Stimulated activated CD8-positive, alpha-beta memory T cell treated with anti-CD3 and anti-CD28 coated beads, Interleukin-15, amount 100 ng/mL, for 24 hours (primary cell): ENCODE measurements at places on chromosomes 12 and 14.

GRCh38 chr14:104800771-104801519 lies at the start of gene ZBTB42:
Gene ZBTB42 (plus strand): TSS chr14:104801101. CDS start chr14:104801198, 97 bp downstream.
- no peak for DNase-seq

DNA sequence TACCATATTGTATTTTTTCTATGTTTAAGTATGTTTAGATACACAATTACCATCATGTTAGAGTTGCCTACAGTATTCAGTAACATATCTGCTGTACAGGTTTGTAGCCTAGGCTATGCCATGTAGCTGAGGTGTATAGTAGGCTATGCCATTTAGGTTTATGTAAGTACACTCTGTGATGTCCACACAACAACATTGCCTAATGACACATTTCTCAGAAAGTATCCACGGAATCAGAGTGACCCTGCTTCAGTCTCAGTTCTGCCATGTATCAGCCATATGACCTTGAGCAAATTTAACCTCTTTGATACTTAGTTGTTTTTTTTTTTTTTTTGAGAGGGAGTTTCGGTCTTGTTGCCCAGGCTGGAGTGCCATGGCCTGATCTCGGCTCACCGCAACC lies 12.7 kb downstream of the SUSD6 start:
- DNase-seq = no peak

GRCh38 chr14:81727218-81727617 lies 193.6 kb upstream of the SEL1L start:
- DNase-seq = no peak

DNA sequence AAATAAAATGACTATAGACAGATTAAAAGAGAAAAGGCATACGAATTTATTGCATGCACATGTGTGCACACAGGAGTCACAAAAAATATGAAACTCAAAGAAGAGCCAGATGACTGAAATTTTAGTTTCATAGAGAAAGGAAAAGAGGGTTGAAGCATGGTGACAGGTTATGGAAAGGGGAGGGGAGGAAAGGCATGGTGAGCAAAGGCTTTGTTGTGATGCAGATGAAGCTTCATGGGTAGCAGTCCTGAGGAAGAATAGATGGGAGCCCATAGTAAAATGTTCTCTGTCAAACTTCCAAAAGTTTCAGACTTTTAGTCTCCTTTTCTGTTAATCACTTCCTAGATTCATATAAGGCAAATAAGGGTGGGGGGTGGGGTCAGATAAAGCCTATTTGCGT lies 612.7 kb upstream of the ATP2B1 start:
- no peak for DNase-seq

GRCh38 chr12:43318021-43318420 lies 234.0 kb downstream of the ADAMTS20 start:
- no peak for DNase-seq

- no peak for DNase-seq
These were observed 26.7 kb downstream of the DNM1L start for GRCh38 chr12:32705783-32706182.

- no peak for DNase-seq
These were observed 314.3 kb downstream of the RAD51B start for GRCh38 chr14:68133856-68134255.

GRCh38 chr14:98114946-98115345 lies 1157.1 kb downstream of the BCL11B start:
- no peak for DNase-seq

GRCh38 chr12:69065775-69066174 lies 132.8 kb upstream of the CPM start:
- no peak for DNase-seq

DNA sequence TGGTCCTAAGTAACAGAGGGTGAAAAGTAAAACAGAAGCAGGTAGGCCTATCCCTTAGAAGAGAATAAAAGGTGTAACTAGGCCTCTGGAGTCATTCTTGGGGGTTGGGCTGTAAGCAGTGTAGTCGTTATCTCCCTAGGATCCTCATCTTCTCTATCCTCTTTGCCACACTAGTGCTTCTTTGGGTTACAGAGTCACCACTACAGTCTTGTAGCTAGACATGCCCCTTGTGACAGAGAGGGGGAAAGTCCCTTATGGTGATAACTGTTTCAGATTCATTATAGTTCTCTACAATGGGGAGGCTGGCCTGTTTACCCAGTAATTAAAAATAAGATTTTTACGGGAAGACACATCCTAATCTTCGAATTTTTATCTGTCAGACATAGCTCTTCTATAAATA lies 16.4 kb upstream of the SRP54 start:
- no peak for DNase-seq

- DNase-seq = no peak
These were observed 1551.5 kb upstream of the SEL1L start for GRCh38 chr14:83085136-83085535.

- no peak for DNase-seq
These were observed 960 bp upstream of the LRFN5 start for GRCh38 chr14:41605550-41606281.

DNA sequence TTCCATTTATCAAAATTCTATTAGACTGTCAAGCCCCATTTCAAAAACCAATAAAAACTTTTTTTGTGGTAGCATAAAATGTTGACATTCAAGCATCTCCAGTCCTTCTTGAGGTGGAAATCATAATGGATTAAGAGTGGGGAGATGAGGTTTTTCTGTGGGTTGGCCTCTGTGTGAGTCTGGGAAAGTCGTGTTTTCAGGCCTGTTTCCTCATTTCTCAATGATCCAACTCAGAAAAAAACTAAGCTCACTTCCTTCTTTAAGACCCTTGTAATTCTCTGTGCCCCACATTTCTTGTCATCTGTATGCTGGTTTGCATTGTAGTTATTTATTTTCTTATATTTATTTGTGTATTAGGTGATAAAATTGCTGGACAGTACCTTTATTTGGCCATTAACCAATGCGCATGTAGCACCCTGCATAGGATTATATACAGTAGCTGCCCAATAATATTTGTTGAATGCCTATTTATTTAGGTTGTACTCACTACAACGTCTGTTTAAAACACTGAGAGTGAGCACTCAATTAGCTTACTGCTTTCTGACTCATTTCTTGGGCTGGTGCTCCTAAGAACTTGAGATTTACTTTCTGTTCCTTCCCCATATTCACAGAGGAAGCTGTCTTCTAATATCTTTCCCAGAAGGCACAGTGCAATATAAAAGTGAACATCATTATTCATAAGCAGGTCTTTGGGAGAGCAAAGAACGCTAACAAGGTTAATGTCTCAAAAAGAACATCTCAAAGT lies 121.9 kb downstream of the DNAI7 start:
- no peak for DNase-seq

DNA sequence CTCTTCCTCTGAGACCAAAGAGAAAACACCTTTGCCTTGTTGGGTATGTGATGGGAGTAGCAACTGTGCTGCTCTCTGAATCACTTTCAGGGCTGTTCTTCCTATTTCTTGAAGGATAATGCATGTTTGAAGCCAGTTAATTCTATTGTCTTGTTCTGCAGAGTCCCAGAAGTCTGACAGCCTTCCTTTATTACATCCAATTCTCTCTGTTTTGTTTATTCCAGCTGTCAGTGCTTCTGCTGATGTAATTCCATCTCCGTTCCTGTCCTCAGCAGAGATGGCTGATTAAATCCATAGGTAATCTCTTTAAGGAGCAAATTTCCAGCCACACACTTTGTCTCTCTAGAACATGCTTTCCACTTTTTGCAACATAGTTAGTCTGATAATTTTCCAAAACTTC lies 59.7 kb downstream of the MGAT4C start:
- DNase-seq = no peak

- DNase-seq = no peak
These were observed 66.6 kb upstream of the SCN8A start for GRCh38 chr12:51524386-51524901.

DNA sequence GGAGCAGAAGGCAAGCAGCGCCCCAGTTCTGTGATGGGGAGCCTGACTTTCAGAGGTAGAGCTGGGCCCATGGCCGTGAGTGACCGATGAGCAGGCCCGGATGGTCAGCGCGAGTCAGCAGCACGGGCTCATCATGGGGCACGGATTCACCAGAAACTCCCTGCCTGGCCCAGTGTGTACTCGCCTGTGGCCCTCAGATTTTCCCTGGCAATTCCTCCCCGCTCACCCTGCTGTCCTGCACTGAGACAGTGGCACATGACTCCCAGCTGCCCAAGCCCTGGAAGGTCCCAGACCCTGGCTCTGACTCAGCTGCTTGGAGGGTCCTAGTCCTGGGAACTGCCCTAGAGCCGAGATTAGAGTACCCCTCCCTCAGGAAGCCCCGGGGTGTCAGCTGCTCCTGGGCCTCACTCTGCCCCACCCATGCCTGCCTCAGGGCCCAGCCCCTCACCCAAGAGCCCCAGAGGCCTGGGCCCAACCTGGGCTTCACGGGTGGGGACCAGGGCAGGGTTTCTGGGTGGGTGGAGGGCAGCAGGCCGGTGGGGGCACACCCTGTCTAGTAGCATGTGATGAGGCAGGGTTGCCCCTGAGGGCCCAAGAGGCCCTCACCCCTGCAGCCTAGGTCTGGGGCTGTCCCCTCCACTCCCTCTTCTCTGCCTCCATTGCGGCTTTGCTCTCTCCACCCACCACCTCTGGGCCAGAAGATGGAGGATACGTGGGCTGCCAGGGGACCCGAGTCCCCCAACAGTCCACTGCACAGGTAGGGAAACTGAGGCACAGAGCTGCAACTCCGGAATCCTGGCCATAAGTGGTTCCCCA lies 8.4 kb downstream of the TRMT61A start:
- no peak for DNase-seq

GRCh38 chr14:106610691-106611090 lies 1084.3 kb downstream of the TMEM121 start:
- no peak for DNase-seq

DNA sequence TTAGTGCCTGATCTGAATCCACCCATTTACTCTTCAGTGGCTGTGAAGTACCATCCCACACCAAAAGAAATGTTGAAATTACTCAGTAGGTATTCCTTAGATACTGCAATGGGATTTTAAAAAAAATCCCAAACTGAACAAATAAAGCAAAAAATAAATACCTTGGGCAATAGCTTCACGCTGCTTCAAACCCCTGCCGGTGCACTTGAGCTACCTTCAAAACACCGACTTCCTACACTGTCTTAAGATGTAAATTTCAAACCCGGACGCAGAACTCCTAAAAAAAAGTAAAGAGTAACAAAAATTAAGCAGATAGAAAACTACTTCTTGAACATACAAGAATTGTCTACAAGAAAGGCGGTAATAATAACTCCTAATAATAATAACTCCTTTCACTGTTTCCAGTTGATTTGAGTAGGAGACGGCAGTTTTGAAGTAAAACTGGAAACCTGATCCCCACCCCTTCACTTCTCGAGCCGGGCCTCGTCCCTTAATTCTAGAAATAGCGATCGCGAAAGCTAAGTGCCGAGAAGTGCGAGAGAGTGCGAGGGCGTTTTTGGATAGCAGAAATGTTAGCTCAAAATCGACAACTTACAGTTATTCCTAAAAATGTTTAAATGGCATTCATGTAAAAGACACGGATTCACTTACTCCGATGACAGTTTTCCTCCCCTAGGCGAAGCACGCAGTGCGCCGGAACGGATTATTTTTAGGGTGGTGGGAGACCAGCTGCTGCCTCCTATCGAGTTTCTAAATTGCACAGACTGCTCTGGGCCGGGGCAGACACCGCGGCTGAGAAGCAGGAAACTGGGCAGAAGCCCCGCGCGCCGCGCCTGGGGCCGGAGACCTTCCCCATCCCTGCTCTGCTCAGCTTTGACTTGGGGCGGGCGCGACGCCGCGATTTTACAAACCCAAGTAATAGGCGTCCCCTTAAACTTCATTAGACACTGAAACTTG lies at the start of gene ABCC9:
TSS of gene ABCC9 (minus strand) at position 878 of the 957 bp plus-strand sequence. CDS start 4,752 bp downstream, outside the sequence.
- no peak for DNase-seq

- DNase-seq = no peak
These were observed 321.9 kb downstream of the RAD51B start for GRCh38 chr14:68141281-68142088.

DNA sequence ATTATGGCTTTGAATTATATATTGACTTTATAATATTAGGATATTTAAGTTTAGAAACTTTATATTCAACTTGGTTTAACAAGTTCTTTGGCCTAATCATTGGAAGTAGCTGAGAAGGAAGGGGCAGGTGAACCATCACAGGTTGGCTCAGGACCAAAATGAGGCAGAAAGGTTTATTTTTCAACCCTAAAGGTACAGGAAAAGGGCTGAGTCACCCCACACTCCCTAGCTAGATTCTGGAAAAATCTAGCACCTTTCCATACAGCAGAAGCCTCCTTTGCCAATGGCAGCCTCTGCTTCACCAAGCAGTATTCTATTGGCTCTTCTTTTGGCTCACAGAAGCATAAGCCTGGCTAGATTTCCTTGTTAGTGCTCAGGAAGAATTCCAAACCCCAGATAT lies 19.3 kb upstream of the MED6 start:
- no peak for DNase-seq

- no peak for DNase-seq
These were observed 21.2 kb downstream of the MTHFD1 start for GRCh38 chr14:64409126-64409920.

- DNase-seq = no peak
These were observed 46.8 kb upstream of the BEGAIN start for GRCh38 chr14:100634026-100634425.

GRCh38 chr12:110466791-110467190 lies 1.3 kb downstream of the GPN3 start:
- DNase-seq = no peak

DNA sequence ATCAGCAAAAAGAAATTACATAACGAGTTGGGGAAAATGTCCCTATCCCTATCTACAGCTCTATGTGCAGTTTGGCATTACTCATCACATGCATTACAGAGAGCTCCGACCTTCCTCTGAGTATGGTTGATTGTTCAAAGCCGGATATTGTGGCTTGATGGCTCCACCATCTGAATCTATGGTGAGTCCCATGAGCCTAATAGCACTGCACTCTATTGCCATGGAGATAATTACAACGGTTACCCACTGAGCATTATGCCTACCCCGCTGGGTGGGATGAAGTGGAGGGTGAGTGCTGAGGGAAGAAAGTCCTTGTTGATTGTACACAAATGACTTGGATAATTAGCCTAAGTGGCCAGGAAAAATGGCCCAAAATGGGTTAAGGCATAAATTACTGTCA lies 800.5 kb downstream of the NRXN3 start:
- no peak for DNase-seq

DNA sequence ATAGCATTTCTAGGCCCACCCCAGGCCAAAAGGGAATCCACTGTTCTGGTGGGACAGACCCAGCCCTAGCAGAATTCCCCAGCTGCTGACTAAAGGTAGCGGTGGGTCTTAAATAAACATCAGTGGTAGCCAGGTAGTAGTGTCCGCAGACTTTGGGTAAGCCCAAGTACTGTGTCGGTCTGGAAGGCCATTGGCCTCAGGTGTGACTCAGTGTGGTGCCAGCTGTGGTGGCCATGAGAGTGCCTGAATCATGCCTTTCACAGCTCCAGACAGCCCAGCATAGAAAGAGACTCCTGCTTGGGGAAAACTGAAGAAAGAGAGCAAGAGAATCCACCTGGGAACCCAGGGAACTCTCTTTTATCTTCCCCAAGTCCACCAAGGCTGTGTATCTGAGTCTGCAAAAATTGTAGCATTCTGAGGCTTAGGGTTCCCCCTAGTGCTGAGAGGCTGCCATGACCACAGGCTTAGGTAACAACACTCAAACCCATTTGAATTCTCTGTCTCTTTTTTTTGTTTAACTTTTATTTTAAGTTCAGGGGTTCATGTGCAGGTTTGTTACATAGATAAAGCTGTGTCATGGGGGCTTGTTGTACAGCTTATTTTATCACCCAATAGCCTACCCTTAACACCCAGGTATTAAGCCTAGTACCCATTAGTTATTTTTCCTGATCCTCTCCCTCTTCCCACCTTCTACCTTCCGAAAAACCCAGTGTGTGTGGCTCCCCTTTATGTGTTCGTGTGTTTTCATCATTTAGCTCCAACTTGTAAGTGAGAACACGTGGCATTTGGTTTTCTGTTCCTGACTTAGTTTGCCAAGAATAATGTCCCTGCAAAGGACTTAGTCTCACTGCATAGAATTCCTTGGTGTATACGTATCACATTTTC lies 16.7 kb upstream of the CD163L1 start:
- peak; percentile 21 for DNase-seq

- DNase-seq = no peak
These were observed 1.5 kb upstream of the HCAR1 start for GRCh38 chr12:122732170-122732569.
